Right kidney (tissue), 9 donors: ENCODE measurements at places on chromosomes 1 and 21.

- DNase-seq = no peak
These were observed 32.0 kb downstream of the CD34 start for GRCh38 chr1:207878939-207879338.

DNA sequence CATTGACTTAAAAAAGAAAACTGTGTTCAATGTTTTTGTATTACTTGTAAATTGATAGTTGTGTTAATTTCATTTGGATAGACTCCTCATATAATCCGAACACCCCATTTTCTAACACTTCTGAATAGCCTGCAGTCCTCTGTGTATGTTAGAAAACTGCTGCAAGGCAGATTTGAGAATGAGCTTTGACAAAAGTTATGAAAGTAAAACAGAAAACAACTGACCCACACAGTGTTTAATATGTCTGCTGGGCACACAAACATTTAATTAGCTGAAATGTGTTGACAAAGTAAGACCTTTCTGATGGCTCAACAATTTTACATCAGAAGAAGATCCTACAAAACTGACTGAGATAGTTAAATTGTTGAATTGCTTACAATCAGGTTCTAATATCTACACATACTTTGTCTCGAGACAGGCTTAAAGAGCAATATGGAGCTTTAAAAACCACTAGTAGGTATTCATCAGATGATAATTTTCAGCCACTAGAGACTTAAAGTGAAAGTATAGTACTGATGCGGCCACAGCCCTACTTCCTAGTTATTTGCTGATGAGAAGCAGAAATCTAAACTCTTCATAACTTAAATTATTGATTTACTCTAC is 40.0 kb upstream of the PRMT6 start:
- no peak for DNase-seq

GRCh38 chr21:15651172-15651571 is 78.6 kb upstream of the USP25 start:
- DNase-seq = no peak

DNA sequence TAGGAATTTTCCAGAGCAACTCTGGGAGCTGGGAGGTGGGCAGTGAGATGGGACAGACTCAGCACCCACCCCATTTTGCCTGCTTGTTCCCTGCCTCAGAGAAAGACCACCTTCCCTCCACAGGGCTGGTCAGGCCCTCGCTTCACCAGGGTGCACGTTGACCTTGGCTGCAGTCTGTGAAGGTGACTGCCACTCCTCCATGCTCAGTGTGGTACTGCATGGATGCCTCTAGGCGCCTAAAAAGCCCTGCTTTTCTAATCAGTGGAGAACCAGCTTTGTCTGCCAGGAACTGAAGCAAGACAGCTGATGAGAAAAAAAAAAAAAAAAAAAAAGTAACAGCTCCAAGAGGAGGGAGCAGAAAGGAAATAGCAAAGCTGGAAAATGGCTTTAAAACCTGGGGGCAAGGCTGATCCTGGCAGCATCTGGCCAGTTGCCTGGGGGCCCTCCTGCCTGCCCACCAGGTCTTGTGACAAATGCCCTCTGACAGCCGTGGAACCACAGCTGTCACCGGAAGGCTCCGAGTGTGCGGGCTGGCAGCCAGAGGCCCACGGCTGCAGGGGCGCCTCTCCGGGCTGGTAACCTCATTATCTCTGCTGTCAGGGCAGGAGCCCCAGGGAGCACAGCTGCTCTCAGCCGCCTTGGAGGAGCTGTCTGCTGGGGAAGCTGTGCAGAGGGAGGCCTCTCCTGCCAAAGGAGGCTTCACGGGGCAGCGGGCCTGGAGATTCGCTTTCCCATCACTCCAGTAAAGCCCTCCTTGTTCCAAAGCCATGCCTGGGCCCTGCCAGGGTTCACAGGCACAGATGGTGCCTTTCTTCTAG is 13.7 kb downstream of the KIAA1614 start:
- DNase-seq = peak; percentile 80

- no peak for DNase-seq
These were observed 447.1 kb downstream of the PTPRU start for GRCh38 chr1:29683472-29683871.

DNA sequence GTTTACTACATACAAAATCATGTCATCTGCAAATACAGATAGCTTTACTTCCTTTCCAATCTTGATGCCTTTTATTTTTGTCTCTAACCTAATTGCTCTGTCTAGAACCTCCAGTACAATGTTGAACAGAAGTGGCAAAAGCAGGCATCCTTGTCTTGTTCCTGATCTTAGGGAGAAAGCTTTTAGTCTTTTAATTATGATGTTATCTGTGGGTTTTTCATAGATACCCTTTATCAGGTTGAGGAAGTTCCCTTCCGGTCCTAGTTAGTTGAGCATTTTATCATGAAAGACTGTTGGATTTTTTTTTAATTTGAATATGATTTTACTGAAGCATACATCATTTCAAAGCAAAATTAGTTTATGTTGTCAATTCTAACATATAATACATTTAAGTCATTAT is 45.7 kb upstream of the DISC1 start:
- no peak for DNase-seq
